T-helper 17 cell (primary cell): ENCODE measurements at places on chromosomes 5 and 9.

- no peak for DNase-seq
These were observed 43.9 kb upstream of the HMGCS1 start for GRCh38 chr5:43357067-43357466.

GRCh38 chr9:106918825-106919509 is 56.0 kb downstream of the ZNF462 start:
- no peak for DNase-seq

DNA sequence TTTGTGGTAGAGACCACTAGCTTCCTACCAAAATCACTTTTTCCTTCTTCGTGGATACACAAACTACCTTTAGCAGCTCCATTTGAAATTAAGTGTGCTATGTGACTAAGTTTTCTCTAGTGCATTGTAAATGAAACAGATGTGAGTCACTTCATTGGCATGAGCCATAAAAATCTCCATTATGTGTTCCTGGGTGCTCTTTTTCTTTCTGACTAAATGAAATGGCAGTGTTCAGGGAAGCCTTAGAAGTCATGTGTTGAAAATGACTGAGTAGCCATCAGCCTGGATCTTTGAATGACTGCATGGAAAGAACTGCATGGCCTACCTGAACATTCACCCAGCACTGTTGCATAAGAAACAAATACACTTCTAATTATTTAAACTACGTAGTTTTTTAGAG is 107.9 kb downstream of the NDUFAF2 start:
- DNase-seq: no peak

- no peak for DNase-seq
These were observed 21.0 kb downstream of the RUSC2 start for GRCh38 chr9:35510754-35511428.

GRCh38 chr5:81212211-81212751 is 20.8 kb upstream of the CKMT2 start:
- DNase-seq: no peak

GRCh38 chr5:28014779-28015178 is 976.4 kb upstream of the CDH9 start:
- DNase-seq: no peak

- DNase-seq: no peak
These were observed 52.6 kb downstream of the NDUFS4 start for GRCh38 chr5:53613061-53613460.

DNA sequence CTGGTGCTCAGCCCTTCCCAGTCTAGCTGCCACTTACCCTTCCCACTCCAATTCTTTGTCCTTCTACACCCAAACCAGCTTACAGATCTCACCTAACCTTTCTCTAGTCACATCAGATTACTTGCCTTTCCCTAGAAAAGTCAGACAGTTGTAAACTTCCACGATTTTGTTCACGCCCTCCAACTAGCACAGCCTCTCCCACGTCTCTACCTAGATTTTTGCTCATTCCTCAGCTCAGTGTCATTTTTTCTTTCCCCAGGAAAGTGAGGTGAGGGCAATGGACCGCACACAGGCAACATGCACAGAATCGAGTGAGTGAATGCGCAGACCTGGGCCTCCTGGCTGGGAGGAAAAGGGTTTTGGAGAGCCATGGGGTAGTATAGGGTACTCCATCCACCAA is 20.9 kb upstream of the PRUNE2 start:
- DNase-seq: no peak

- DNase-seq: no peak
These were observed 253.2 kb downstream of the CEMIP2 start for GRCh38 chr9:71515107-71515506.

- DNase-seq: no peak
These were observed 70.1 kb downstream of the ZFAND5 start for GRCh38 chr9:72294936-72295335.

DNA sequence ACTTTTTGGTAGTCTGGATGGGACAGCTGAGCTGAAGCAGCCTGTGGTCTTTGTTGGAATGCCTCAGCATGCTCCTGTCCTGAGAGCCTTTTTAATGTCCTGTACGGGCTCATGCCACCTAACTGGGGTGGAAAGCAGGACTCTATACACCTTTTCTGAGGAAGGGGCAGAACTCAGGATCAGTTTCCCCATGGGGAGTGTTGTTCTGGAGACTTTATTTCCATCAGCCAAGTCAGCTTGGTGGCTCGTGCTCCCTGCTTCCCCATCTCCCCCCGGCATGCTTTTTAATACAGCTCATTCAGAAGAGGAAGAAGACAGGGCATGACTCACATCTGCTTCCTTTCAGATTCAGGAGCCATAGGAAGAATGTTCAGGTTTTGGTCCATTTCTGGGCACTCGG is 5.1 kb upstream of the SEPTIN8 start:
- no peak for DNase-seq

- DNase-seq: no peak
These were observed 375.6 kb upstream of the NUDT12 start for GRCh38 chr5:103938146-103938695.

- no peak for DNase-seq
These were observed 67.6 kb downstream of the FOXD1 start for GRCh38 chr5:73380710-73381589.

DNA sequence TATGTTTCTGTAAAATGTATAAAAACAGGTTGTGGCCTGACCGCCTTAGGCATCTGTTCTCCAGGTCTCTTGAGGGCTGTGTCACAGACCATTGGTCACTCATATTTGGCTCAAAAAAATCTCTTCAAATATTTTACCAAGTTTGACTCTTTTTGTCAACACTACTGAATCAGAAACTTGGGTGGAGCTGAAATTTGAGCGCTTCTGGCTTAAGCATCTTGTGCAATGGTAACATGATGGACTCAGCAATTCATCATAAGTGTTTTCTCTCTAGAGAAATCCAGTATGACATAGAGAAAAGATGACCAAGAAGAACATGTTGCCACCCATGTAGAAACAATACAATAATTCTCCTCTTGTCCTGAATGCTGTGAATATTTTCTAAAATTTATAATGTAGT is 387.9 kb downstream of the MAT2B start:
- DNase-seq: no peak

GRCh38 chr9:134395737-134396257 is 69.5 kb downstream of the RXRA start:
- no peak for DNase-seq

- DNase-seq: no peak
These were observed 98.8 kb upstream of the KLF4 start for GRCh38 chr9:107588393-107588792.

- DNase-seq: no peak
These were observed 71.4 kb upstream of the SMIM23 start for GRCh38 chr5:171714261-171714660.

- DNase-seq: no peak
These were observed 119.1 kb downstream of the DOCK2 start for GRCh38 chr5:169756071-169756765.

DNA sequence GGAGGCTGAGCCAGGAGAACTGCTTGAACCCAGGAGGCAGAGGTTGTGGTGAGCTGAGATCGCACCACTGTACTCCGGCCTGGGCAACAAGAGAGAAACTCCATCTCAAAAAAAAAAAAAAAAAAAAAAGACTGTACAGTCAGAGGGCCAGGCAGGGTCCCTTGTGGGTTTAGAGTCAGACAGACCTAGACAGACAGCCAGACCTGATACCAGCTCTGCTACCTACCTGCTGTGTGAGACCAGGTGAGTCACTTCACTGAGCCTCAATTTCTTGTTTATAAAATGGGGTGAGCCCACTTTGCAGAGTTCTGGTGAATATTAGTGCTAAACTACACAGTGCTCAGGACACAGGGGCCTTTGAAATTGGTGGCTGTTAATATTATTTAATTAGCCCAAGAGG is 19.7 kb downstream of the TRIM14 start:
- DNase-seq: no peak

GRCh38 chr5:73278693-73279092 is 105.7 kb downstream of the TMEM174 start:
- DNase-seq: no peak

DNA sequence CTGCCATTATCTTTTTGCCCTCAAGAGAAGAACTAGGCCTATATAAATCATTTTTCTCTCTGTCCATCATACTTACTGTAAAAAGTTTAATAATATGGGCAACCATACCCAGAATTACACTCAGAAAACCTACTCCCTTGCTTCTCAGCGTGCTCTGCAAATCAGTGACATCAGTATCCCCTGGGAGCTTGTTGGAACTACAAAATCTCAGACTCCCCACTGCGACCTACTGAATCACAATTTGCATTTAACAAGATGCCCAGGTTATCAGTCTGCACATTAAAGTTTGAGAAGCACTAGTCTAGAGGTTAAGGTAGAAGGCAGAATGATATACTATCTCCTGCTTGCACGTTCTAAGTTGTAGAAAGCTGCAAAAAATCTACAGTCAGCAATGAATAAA is 127.2 kb downstream of the MLLT3 start:
- DNase-seq: no peak

GRCh38 chr9:19087106-19088000 is 15.4 kb downstream of the HAUS6 start:
- DNase-seq: no peak

DNA sequence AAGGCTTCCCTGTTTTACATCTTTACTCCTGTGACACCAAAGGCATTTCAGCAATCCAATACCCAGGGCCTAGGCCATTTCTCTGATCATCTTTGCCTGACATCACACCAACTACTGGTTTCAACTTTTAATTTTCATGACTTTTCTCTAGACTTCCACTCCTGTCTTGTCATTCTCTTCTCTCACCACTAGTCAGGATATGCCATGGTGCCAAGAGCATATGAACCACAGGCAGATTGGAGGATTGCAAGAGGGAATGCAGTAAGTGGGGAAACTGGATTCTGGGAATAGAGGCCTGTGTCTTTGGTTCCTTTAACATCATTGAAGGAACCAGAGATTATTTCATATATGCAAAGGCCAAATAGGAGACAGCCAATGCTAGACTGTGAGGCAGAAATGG is 69.3 kb downstream of the ANKRD31 start:
- no peak for DNase-seq

DNA sequence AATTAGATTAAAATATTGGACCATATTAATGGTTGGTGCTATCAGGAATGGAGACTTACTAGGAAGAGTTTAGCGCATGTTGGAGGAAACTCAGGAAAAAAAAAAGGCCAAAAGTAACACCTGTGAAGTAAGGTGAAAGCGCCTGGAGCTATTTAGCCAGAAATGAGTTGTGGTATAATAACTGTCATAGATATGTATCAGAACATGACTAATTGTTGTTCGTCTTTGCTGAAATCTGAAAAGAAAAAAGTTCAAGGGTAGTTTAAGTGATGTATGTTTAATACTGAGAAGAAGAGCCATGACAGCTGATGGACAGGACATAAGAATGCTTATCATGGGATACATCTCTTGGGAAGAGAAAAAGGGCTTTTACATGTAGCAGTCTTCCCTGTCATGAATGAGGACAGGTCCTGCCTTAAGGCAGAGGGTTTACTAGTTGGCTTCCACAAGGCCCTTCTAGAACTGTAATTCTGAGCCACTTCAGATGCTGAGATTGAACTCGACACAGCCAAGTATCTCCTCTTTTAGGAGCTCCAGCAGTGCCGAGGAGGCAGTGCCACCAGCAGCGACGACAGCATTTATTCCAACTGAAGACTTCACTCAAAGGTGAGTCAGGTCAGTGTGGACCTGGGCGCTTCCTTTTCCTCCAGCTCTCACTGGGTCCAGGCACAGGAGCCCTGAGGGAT is 940 bp upstream of the CAMK4 start:
- no peak for DNase-seq

DNA sequence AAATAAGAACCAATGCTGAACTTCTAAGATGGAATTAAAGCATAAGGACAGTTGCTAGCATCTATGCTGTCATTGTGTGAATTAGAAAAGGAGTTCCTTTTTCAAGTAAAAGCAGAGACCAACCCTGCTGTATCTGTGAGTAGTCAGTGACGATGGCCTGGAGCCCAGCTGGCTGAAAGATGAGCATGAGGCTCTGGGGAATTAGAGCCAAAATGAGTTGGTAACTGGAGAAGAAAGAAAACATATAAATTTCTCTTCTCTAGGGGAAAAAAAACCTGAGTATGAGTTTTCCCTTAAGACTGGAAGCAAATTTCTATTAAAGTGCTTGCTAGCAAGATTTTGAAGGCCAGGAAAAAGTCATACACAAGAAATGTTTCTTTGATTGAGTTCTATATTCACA is 1.6 kb upstream of the SPZ1 start:
- DNase-seq: no peak

DNA sequence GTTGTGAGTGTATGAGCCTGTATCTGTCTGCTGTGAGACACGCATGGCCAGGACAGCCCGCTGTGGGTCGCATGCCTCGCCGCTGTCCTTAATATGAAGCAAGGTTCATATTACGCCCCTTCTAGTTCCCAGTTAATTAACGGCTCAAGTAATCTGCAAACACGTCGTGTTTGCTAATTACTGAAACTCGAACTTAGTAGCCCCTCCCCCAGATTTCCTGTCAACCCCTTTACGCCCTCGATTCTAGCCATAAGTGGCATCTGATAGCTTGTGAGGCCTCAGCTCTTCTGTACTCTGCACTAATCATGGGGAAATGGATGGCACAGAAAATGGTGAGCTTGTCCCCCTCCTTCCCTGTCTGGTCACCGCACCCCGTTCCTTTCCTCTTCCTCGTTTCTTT is 116.9 kb upstream of the OTULINL start:
- no peak for DNase-seq

DNA sequence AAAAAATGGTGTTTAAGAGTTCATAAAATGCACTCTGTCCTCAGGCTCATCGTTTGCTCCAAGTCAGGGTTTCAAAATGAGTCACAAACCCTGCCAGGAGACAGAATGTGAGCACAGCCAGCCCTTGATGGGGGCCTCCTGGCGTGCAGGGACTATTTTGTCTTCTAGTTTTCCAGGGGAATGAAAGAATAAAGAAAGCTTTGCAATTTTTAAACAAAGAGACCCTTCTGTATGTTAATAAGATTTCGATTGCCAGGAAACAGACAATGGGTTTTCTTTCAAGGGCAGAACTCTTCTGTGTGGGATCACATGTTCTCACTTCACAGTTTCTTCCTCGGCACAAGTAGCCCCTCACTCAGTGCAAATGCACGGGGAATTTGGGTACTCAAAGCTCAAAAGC is 121.4 kb upstream of the C6 start:
- no peak for DNase-seq

GRCh38 chr9:97468658-97469448 is 32.6 kb upstream of the TMOD1 start:
- DNase-seq: no peak
